ENCODE measurements at places on chromosomes 2 and 18.

DNA sequence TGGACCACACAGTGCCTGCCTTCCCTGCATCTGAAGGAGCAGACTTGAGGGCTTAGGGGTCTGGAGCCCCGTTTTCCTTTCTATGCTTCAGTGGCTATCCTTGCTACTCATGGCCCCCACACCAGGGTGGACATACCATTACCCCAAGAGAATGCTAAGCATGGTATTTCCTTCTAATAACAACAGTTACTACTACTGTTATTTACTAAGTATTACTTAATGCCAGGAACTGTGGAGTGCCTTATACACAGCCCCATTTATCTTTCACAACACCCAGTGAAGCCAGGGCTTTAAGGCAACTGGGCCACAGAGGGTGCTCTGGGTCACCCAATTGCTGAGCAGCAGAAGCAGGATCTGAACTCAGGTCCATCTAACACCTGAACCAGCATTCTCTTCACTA lies 5.8 kb upstream of the PAX8 start:
- DNase-seq = no peak

DNA sequence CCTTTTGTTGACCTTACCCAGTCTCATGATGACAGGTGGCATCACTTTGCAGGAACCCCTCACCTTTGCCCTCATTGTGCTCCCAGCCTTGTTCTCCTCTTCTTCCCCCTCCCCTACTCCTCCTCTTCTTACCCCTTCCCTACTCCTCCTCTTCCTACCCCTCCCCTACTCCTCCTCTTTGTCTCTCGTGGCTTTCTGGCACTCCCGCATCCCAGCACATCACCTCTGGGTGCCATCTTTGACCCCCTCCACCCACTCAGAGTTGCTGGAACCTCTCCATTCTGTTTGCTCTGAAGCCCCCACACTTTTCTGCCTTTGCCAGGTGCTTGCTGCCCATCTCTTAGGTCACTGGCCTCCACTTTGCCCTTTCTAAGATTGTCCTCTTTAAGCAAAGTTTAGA lies 17.1 kb downstream of the UBE2F start:
- no peak for DNase-seq

- DNase-seq = no peak
These were observed 205.5 kb upstream of the REV1 start for GRCh38 chr2:99695130-99695943.

DNA sequence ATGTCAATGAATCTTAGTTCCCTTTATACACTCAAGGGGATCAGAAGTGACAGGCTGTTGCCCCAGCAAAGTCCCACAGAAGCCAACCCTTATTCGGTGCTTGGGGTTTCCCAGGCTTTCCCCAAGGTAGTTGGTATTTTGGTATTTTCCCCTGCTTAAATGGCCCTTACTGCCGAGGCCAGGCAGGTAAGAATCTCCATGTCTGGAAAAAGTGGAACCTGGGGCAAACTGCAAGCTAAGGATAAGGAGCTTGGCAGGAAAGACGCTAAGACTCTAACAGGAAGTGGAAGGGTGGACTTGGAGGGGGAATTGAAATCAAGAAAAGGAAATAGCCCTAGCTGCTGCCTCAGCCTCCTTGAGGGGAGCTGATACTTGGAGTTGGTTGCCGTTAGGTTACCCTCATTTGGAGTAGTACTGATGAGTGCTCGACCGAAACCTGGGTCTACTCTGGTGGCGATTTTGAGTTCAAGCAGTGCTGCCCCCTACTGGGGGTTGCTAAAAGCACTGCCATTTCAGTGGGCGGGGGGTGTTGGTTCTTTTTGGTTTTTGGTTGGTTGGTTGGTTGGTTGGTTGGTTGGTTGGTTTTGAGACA lies 3.3 kb upstream of the GPBAR1 start:
- peak; percentile 45 for DNase-seq

GRCh38 chr2:47221039-47221438 lies 65.9 kb upstream of the STPG4 start:
- DNase-seq = no peak

DNA sequence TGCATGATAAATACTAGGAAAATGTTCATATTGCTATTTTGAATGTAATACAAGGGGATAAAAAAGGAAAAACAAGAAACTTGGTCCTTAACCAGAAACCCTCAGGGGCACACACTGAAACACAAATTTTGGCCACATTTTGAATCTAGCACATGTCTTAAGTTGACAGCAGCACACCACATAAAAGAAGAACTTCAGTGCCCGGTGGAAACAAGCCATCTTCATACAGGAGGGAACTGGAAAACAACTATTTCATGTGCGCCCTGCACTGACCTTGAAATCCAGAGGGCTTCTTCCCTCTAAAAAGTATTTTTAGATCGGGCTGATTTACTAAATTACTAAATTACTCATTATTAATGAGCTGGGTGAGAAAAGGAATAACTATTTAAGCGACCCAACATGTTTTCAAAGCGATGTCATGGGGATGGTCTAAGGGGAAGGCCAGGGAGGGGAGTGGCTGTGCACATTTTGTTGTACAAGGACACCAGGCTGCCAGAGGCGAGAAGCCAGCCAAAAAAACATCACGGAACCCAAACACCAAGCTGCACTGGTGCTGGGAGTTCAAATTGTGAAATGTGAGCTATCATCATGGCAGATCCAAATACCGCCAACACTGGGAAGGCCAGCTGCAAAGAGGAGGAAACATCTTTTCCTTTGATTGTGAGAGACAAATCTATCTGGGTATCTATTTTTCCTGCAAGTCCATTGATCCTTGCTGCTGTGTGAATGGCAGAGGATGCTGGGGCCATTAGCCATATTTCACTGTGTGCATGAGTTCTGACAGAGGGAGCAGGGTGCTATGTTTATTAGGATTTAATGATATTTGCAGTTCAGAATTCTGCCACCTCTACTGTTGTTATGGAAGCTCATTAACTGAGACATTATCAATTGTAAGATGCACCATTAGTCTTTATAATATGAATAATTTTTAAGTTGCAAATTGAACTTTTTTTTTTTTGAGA lies 150.7 kb upstream of the LMAN1 start:
- DNase-seq = no peak

DNA sequence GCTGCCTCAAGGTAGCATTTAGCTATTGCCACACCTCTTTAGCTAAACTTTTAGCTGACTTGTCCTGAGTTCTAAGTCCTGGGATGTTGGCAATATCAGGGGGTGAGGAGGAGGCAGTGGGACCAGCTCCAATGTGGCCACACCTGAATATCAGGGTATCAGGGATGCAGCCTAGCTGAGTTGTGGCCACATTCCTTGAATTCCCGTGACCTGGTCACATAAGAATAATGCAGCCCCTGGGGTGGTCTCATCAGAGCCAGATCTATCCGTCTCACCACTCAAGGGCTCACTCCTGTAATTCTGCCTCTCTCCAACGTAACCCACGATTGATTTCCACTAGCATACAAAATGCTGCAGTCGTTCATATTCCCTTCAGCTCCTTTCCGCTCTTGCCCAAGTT lies 11.6 kb upstream of the TAF1B start:
- no peak for DNase-seq

- DNase-seq = no peak
These were observed 211.4 kb downstream of the KLHL29 start for GRCh38 chr2:23596316-23596885.

- DNase-seq = no peak
These were observed 1.7 kb downstream of the OBSL1 start for GRCh38 chr2:219569635-219570034.

- DNase-seq = no peak
These were observed 462.2 kb downstream of the SETBP1 start for GRCh38 chr18:45142868-45143267.

DNA sequence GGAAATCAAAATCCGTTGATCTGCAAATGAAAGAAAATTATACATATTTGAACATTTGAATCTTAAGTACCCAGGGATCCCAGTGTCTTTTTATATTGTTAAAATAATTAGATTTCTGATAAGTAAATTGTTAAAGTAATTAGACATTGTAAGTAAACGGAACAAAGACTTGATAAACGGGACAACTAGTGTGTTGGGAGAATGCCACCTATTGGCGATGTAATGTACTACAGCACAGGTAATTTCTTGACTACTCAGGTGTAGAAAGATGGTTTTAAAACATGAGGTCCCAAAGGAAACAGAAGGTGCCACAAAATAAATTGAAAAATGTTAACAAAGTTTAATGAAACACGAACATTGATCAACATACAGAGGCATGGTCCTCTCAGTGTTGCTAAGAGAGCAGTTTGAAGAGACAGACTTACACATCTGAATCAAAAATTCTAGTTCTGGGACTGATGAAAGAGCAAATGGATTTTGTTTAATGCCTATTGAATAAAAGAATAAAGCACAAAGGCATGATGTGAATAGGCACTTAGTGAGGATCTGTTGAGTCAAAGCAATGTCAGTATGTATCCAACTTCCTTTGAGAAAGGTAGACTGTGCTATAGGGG lies 103.4 kb upstream of the RASGRP3 start:
- no peak for DNase-seq

- DNase-seq = no peak
These were observed 16.3 kb downstream of the WDPCP start for GRCh38 chr2:63572001-63572400.

GRCh38 chr18:22378672-22379282 lies 38.9 kb downstream of the CTAGE1 start:
- DNase-seq = no peak

DNA sequence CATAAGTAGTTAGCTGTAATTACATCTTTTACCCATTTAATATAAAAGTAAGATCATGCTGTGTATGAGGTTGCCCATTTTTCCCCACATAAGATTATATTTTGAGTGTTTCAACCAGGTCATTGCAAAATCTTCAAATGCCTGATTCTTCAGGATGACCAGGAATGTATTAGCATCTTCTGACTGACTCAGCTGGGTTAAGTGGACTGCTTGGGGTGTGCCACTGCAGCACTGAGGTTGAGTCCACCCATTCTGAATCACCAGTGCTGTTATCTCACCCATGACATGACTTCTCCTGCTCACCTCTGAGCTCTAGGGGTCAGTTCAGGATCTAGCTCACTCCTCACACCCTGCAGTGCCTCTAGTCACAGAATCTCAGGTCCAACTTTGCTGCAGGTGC lies 576.7 kb upstream of the ZEB2 start:
- no peak for DNase-seq

DNA sequence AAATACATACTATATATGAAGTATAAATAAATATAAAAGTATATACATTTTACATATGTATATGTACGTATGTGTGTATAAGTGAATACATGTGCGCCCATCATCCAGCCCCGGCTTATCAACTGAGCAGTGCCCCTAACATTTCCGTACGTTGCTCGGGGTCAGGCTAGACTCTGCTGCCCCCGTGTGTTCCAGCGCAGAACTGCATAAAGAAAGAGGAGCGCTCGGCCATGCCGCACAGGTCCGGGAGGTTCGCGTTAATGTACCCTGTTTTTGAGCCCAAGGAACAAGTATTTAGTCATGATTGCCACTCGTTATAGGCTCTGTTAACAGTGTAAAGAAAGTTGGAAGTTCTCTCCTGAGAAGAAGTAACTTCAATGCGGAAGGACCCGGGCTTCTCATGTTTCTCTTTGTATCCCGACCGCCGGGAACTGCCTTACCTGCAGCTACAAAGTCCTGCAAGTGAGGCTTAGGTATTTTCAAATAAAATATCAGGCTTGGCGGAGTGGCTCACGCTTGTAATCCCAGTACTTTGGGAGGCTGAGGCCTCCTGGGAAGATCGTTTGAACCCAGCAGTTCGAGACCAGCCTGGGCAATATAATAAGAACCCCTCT lies 55.7 kb downstream of the CD8B2 start:
- peak; percentile 68 for DNase-seq

Measured in stimulated activated CD4-positive, alpha-beta T cell treated with anti-CD3 and anti-CD28 coated beads, Interleukin-15, amount 100 ng/mL, for 1 hour (primary cell).